GM10248 (cell line): ENCODE measurements at places on chromosomes 11 and 22.
A peak's percentile ranks its signal among the peaks of the same experiment; 100 is the strongest.

DNA sequence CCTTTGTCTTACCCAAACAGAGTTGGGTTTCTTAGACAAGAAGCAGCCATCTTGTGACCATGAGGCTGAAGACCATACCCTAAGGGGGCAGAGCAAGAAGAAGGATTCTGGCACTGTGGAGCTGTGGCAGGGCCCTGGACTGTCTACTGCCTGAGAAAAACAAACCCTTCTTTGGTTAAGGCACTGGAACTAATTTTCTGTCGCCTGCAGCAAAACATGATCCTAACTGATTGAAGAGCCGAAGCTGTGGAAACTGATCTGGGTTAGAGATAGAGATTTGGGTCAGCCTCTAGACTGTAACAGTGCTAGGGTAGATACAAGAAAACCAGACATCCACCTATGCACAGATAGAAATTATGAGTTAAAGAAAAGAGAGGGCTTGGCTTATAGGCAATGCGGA lies 11.3 kb upstream of the ACER3 start:
- DNase-seq: no peak

- DNase-seq: peak; percentile 31
Observed at GRCh38 chr22:45784357-45785277, 113.0 kb downstream of the ATXN10 start.

DNA sequence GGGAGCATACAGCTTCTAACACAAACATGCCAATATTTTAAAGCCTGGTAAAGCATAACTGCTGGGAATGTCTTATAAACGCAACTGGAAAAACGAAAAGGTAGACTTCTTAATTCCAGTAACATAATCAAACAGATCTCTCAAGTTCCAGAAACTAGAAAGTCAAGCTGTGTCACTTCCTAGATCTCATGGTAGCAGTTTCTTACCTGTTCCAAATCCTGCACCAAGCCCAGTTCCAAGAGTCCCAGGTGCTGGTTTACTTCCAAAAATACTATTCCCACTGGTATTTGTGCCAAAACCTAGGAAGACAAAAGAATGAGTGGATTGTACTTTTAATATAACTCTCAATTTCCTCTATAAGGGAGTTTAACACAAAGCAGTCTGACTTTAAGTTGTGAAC lies 44.2 kb downstream of the NUP98 start:
- DNase-seq: no peak

DNA sequence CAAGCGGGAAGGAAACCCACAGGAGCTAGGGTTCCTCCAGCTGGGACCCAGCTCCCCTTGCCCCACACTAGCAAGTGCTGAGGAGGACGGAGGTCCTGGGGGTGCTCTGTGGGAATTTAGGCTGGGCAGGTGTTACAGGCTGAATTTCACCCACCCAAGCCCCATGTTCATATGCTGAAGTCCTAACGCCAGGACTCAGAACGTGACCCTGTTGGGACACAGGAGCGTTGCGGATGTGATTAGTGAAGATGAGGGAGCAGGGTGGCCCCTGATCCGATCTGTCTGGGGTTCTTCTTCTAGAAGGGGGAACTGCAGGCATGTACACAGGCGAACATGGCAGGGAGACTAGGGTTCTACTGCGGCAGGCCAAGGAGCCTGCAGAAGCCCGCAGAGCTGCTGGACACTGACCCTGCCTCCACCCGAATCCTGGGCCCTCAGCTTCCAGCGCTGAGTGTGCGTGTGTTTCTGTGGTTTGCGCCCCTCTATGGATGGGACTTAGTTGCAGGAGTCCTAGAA lies 103.4 kb upstream of the FGF3 start:
- no peak for DNase-seq

GRCh38 chr11:10911907-10912306 lies 54.1 kb upstream of the ZBED5 start:
- DNase-seq: no peak

GRCh38 chr22:38204784-38205183 lies 3.0 kb downstream of the MAFF start:
- DNase-seq: peak; percentile 53
